Left colon (tissue), 2 donors: ENCODE measurements at places on chromosomes 2 and 18. TPM values are rescaled to one million over a fixed set of nuclear protein-coding genes. Genes with fewer than 3 reads are reported as not detected.

GRCh38 chr18:58898010-58898799, 33.5 kb downstream of the ZNF532 start:
- no peak for DNase-seq

GRCh38 chr18:69840445-69840844, 107.2 kb downstream of the CD226 start:
- no peak for DNase-seq

DNA sequence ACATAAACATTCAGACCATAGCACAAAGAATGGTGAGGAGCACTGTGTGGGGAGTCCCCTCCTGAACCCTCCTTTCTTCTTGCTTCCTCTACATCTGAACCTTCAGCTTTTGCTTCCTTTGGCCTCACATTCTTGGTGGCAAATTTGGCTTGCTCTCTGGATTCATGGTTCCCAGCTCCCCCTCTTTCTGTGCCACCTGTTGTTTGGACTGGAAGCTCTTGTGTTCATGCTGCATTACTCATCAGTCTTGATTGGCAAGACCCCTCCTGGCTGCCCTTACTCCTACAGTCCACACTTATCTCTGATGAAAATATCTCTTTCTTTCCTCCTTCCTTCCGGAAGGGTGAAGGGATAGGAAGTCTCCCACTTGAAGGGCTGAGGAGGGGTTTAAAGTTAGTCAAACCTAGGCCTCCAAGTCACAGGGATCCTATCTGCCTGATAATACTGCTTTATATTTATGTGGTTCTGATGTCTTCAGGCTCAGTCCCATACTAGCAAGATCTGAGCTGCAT, 70.0 kb downstream of the MYO3B start:
- DNase-seq = no peak

DNA sequence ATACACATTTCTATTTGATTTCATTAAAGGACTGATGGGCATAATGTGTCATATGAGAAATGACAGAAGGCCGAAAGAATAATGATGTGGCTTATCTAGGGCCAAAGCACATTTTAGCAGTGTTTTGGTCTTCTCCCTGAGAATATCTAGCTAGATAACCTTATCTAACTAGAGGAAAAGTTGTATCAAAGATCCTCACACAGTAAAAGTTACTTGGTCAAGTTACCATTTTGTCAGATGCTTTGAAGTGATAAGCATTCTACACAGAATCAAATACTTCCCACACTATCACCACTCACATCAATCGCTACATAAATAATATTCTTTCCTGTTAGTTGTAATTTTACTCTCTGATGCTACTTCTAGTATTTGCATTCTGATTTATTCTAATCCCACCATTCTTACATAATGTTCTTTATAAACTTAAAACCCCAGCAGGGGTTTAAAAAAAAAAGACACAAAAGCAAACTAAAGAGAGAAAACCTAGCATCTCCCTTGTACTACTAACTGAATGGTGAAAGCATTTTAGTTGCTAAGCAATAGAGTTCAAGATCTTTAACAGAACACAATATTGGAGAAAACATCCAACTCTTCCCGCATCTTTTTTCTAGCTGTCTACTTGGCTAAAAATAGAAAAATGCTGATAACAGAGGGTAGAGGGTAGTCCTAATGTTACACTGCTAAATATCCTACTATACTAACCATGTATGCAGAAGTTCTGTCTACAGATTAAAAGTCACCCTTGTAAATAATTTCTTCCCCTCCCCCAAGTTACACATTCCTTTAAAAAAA, 8.0 kb downstream of the XPO1 start:
- no peak for DNase-seq

DNA sequence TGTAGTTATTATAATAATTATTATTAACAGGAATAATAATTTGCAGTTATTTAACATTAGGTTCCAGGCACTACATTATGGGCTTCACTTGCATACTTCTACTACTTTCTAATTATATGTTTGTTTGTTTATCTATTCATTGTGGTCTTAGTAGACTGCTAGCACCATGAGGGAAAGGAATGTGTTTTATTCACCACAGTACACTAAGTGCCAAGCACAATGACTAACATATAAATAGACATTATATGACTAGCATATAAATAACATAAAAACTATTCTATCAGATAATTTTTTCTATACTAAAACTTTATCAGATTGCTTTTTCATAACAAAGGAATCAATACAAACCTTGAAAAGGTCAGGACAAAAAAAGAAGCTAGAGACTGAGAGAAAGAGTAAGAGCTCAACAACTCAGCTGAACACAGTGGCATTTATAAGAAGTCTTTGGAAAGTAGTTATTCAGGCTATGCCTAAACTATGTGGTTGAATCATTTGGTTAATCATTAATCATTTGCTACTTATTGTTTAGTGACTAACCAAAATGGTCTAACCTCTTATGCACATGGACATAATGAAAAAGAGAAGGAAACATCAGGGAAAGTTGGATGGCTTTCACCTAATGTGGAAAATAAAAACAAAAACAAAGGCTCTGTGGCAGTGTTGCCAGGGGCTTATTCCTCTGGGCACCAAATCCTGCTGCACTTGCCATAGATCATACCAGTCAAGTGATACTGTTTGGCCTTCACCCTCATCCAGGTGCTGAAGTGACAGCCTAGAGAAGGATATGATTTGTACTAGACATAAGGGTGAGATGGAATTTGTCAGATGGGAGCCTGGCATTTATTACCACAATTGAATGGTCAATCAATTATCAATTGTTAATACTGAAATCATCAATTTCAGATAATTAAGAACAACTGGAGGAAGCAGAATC, 174.9 kb downstream of the ETAA1 start:
- no peak for DNase-seq

DNA sequence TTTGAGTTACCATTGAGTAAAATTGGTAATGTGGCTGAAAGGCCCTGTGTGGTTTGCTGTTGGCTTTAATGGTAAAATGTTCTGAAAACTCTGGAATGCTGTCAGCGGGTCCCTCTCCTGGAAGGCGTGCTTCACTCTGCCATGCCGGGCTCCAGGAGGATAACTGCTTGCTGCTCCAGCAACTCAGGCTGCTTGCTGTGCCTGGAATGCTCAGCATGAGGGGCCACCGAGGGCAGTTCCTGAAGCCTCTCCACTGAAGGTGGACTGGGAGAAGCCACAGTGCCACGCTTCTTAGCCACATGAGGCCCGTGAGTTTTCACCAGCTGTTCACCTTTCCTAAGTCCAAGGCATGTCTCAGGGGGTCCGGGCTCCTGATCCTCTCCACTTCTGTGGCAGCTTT, 90.4 kb upstream of the FAM110C start:
- DNase-seq = no peak

DNA sequence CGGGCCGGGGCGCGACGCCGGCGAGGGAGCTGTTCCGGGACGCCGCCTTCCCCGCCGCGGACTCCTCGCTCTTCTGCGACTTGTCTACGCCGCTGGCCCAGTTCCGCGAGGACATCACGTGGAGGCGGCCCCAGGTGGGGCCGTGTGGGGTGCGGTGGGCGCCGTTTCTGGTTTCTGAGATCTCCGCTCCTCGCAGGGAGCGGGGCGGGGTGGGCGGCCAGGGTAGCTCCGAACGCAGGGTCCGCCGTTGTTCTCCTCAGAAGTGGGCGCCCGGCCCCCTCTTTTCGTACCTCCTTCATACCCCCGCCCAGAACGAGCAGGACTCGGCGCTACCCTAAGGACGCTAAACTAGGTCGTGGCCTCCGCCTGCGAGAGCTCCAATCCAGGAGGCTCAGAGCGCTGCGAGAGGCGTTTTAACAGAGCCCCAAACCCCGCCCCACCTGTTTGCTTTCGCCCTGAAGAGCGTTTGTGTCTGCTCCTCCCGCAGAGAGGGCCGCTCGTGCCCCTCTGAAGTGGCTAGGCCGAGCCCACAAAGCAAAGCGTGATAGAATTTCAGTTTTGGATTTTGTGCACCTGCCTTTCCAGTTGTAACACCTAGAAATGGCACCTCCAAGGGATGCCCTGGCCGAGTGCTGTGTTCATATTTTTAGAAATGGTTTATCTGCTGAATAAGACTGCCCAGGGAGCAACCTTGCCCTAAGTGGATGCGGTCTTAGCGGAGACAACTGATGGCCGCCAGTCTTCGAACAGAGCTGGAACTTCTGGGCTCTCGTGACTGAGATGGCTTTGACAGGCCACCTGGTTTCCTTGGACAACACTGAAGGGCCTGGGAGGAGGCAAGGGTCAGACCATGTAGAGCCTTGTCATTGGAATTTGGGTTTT, 626 bp downstream of the CAPN10 start:
- peak; percentile 59 for DNase-seq

- DNase-seq = no peak
Observed at GRCh38 chr2:29655391-29656086, 265.8 kb downstream of the ALK start.

GRCh38 chr2:219511547-219512325, 2.5 kb upstream of the ASIC4 start:
- no peak for DNase-seq

GRCh38 chr2:3186766-3187165, 190.9 kb downstream of the EIPR1 start:
- DNase-seq = no peak

GRCh38 chr2:11343368-11343649, 1.1 kb downstream of the ROCK2 start:
- DNase-seq = no peak

NMUR1 gene
- 0.15 TPM for total RNA-seq

ITGA6 gene
- 159 TPM for total RNA-seq

GRCh38 chr18:43514747-43515146, 237.5 kb upstream of the SYT4 start:
- DNase-seq = no peak

DNA sequence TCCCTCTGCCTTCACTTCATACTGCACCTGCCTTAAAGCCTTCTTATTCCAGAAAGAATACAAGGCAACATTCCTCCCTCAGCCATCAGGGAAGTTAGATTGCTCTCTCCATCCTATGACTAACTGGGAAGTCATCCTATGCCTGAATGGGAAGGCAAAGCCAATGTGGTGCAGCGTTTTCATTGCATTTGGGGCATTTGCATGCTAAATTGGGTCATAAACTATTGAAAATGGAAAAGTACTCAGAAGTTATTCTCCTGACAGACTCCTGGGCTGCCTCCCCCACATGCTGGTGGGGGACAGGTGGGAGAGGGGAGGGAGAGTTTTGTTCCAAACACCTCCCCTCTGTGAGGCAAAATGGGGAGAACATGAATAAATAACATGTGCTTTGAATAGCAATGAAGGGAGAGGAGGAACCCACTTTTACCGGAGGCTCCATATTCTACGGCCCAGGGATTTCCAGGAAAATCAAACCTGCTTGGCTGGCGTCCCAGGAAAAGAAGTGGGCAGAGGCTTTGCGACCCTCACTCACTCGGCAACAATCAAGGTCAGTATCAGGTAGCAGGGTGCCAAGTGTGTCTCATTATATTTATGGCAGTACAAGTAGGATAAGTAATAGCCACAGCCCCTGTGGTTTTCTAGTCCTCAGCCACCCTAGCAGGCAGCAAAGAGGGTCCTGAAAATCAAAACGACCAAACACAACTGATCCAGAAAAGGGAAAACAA, 84.1 kb downstream of the BOD1L2 start:
- no peak for DNase-seq

TYW5 gene
- total RNA-seq = 6.0 TPM

KRTCAP3 gene
- 104 TPM for total RNA-seq

GRCh38 chr2:161075701-161076100, 84.5 kb upstream of the TANK start:
- no peak for DNase-seq

GRCh38 chr18:31041271-31042083, 1.1 kb downstream of the DSC3 start:
- no peak for DNase-seq

GRCh38 chr2:212494418-212495020, 44.1 kb downstream of the ERBB4 start:
- DNase-seq = no peak

DNA sequence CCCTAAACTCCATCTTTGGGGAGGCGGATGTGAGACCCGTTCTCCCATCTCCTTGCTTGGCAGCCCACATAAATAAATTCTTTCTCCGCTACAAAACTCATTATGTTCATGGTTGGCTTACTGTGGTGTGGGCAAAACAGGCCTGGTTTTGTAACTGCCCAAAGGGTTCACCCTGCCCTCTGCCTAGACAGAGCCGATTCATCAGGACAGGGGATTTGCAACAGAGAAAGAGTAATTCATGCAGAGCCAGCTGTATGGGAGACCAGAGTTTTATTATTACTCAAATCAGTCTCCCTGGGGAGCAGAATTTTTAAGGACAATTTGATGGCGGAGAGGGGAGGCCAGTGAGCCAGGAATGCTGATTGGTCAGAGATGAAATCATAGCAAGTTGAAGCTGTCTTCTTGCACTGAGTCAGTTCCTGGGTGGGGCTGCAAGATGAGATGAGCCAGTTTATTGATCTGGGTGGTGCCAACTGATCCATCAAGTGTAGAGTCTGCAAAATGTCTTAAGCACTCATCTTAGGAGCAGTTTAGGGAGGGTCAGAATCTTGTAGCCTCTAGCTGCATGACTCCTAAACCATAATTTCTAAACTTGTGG, 8.4 kb upstream of the RNF125 start:
- no peak for DNase-seq

GRCh38 chr2:18465979-18466378, 94.5 kb downstream of the RDH14 start:
- DNase-seq = no peak

GRCh38 chr18:6547476-6547875, 132.8 kb upstream of the L3MBTL4 start:
- no peak for DNase-seq

SERPINB3 gene
- not detected for total RNA-seq

DNA sequence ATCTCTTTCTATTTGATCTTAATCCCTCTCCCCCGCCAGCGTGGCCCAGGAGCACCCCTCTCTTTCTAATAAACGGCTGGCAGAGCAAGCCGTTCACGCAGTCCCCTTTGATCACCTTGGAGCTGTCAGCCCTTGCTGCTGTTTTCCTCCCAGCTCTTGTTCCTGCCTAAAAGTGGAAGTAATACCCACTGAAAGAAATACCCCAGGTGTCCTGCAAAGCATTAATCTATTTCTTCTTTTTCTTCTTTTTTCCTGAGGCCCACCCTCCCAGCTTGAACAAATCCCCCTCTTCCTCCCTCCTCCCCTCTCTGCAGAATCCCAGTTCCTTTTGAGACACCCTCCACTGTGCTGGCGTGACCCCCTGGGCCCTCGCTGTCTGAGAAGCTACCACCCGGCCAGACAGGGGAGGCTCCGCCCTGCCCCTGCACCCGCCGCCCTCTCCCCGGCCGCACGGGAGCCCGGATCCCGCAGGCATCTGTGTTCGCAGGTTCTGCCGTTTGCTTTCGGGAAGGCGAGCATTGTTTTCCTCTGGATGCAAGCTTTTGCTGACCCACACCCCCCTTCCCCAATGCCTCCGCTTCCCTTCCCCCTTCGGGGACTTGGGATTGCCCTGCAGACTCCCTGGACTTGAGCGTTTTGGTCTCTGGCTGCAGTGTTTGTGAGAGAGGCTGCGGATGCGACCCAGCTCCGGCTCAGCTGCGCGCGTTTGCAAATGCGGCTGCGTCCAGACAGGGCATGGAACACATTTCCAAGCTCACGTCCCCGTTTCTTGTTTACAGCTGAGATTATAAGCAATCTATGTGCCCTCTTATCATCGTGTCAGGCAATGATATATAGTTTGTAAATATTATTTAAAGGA, 631.5 kb downstream of the NYAP2 start:
- DNase-seq = peak; percentile 39

GRCh38 chr2:175027755-175028154, 22.6 kb upstream of the CHN1 start:
- no peak for DNase-seq

TUBA3E gene
- total RNA-seq = not detected
